ENCODE measurements at places on chromosomes 2 and 18.

GRCh38 chr2:118251427-118251826 is 163.2 kb downstream of the INSIG2 start:
- H3K4me3 ChIP-seq, result no peak overlapping the region
- no peaks in the 10 kb centered on the region for H3K36me3 ChIP-seq
- no peak overlapping the region for H3K27ac ChIP-seq
- no peak for DNase-seq

DNA sequence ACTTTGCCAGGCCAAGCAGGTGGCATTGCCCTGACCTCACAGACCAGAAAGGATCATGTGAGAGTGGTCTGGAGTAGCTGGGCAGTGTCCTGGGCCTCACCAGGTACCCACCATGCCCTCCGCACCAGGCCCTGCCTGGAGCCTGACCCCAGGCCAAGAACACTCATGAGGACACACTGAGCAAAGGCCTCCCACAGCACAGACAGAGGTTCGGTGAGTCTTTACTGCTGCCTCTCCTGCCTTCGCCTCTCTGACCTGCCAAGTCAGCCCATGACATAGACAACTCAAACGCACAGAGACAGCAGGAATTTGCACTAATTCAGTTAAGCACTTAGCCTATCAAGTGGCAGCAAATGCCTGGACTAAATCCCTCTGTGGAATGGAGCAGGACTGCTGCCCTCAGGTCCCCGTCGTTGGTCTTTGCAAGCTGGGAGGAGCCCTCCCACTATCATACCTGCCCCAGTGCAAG is 62.5 kb downstream of the RHOB start:
- H3K4me1 ChIP-seq, result no peaks in the 10 kb centered on the region
- H3K27me3 ChIP-seq, result no peaks in the 10 kb centered on the region
- DNase-seq, result no peak

- H3K27ac ChIP-seq, result no peak overlapping the region
- H3K27me3 ChIP-seq, result no peaks in the 10 kb centered on the region
- no peak overlapping the region for H3K4me3 ChIP-seq
- no peaks in the 10 kb centered on the region for H3K4me1 ChIP-seq
These were observed 1441.9 kb upstream of the ZEB2 start for GRCh38 chr2:145961846-145962245.

DNA sequence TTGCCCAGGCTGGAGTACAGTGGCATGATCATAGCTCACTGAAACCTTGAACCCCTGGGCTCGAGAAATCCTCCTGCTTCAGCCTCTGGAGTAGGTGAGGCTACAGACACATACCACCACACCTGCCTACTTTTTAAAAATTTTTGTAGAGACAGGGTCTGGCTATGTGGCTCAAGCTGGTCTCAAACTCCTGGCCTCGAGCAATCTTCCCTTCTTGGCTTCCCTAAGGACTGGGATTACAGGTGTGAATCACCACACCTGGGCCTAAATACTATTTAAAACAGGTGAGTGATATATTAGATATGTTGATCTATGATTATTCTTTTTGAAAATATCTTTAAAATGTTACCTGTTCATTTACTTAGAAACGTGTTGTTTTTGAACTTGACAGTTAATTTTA is 57.2 kb downstream of the MOGAT1 start:
- DNase-seq, result no peak
- H3K4me3 ChIP-seq, result no peak overlapping the region
- H3K27ac ChIP-seq, result no peak overlapping the region
- peaks cover 27% of the 10 kb centered on the region for H3K4me1 ChIP-seq
- no peaks in the 10 kb centered on the region for H3K36me3 ChIP-seq
- no peaks in the 10 kb centered on the region for H3K27me3 ChIP-seq

GRCh38 chr2:9950521-9951271 is 797 bp upstream of the GRHL1 start:
- peak overlapping the region; percentile 85 for H3K4me3 ChIP-seq
- no peak overlapping the region for H3K27ac ChIP-seq
- peaks cover 10% of the 10 kb centered on the region for H3K4me1 ChIP-seq
- DNase-seq, result no peak

GRCh38 chr2:184125867-184126266 is 472.5 kb upstream of the ZNF804A start:
- no peaks in the 10 kb centered on the region for H3K4me1 ChIP-seq
- H3K27me3 ChIP-seq, result no peaks in the 10 kb centered on the region
- H3K4me3 ChIP-seq, result no peak overlapping the region

- H3K4me3 ChIP-seq, result peak overlapping the region; percentile 63
- H3K27me3 ChIP-seq, result no peaks in the 10 kb centered on the region
- peak overlapping the region; percentile 61 for H3K27ac ChIP-seq
- peaks cover 3% of the 10 kb centered on the region for H3K4me1 ChIP-seq
- DNase-seq, result no peak
These were observed 795 bp downstream of the ANKRD39 start for GRCh38 chr2:96856776-96857666.

DNA sequence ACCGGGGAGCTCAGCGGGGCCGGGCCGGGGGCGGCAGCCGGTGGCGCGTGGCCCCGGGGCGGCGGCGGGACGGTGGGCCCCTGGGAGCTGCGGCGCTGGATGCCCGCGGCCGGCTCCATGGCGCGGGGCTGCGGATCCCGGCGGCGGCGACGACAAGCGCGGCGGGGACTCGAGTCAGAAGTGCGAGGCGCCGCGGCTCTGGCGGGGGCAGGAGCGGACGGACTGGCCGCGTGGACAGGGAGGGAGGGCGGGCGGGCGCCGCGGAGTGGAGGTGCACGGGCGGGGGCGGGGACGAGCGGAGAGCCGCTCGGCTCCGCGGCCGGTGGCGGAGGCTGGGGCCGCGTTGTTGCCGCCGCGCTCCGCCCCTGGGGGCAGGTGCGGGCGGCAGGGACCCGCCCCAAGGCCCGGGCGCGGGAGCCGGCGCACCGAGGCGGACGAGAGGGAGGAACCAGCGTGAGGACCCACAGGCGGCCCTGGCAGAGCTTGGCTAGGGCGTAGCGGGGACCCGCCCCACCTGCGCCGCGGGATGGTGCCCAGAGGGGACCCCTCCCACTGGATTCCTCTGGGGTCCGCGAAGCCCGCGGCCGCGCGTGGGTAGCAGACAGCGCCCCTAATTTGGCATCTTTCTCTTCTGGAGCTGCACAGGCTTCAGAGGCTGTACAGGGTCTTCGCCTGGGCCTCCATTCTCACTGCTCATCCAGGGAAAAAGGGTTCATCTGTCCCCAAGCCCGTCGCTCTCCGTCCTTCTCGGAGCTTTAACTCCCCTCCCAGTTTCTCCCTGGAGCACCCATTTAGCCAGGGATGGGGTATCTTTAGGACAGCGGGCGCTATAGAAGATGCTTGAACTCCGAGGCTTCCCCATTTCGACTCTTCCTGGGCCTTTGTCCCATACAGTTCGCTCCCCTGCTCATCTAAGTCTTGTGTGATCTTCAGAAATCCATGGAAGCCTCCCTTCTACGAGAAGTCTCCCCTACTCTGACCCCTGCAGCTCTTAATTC is at the start of gene TMEM163:
TMEM163 (minus strand) TSS at position 184 of the 998 bp plus-strand sequence.
- H3K36me3 ChIP-seq, result no peaks in the 10 kb centered on the region
- H3K4me1 ChIP-seq, result peaks cover 5% of the 10 kb centered on the region
- H3K4me3 ChIP-seq, result peak within 1 kb of the TSS; percentile 59
- H3K27ac ChIP-seq, result no peak within 1 kb of the TSS
- DNase-seq, result no peak

DNA sequence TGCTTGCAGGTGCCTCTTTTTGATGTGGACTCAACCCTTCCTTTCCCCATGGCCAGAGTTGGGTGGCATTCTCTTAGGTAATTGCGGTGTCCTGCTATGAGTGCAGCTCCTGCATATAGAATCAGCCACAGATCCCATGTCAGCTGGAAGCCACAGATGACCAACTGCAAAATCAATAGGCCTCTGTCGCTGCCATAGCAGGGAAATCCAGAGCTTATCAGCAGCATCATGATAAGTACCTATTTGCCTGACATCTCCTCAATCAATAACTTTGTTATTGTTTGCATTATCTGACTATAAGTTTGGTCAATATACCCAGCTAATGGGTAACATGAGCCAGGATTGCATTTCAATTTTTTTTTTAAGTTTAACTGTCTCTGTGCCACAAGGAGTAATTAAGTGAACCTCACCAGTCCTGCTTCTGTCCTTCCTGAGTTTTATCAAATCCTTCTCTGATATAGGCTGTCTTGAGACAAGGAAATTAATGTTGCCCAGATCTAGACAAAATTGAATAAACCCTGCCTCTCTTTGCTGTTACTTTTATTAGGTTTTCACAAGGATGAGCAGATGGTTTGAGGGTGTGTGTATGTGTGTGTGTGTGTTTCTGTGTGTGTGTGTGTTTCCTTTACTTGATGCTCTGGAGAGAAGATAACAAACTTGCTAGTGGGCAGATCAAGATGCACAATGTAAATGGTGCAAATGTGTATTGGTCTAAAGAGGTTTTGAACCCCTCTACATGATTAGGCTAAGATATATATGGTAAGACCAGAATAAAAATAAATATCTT is 59.6 kb upstream of the CREB1 start:
- H3K36me3 ChIP-seq, result no peaks in the 10 kb centered on the region
- H3K27ac ChIP-seq, result no peak overlapping the region
- no peak overlapping the region for H3K4me3 ChIP-seq
- DNase-seq, result no peak
- H3K4me1 ChIP-seq, result peaks cover 3% of the 10 kb centered on the region
- H3K27me3 ChIP-seq, result no peaks in the 10 kb centered on the region

DNA sequence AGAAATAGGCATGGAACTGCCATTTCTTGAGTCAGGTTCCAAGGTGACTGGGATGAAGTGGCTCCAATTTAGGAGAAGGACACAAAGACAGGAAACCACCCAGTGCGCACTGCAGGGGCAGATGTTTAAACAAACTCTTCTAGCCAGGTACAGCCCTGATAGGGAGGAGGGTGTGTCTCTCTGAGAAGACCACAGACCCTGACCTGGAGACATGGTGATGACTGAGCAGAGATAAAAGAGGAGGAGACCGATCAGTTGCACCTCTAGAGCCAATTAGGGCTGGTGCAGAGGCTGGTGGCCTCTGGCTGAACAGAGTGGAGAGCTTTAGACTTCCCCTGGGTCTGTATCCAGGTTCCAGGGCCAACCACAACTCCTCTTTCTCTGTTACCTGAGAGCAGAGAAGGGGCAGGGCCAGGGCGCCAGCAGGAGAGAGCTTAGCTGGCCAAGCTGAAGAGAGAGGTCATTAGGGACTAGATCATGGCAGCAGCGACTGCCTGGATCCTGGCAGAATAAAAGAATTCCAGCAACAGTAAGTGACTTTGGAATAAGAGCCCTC is 5.4 kb upstream of the SPOPL start:
- H3K4me3 ChIP-seq, result no peak overlapping the region
- H3K27ac ChIP-seq, result peak overlapping the region; percentile 70
- H3K4me1 ChIP-seq, result peaks cover 9% of the 10 kb centered on the region
- DNase-seq, result no peak
- H3K27me3 ChIP-seq, result no peaks in the 10 kb centered on the region

All from ascending aorta (tissue), 2 donors.